Smooth muscle cell of bladder (primary cell): ENCODE measurements at places on chromosomes 5 and 9. TPM values are rescaled to one million over a fixed set of nuclear protein-coding genes. Genes with fewer than 3 reads are reported as not detected.

Gene SYK
- total RNA-seq, result under 0.01 TPM in 2 replicates

Gene NDUFA8
- total RNA-seq, result 29.3 and 37.2 TPM in 2 replicates

Gene ADAMTSL2
- 2.3 TPM in 2 replicates for total RNA-seq

Gene HAVCR2
- total RNA-seq, result under 0.01 and 0.09 TPM in 2 replicates

Gene KCNV2
- total RNA-seq, result not detected in 2 replicates

Gene LHX3
- not detected in 2 replicates for total RNA-seq

Gene FOXD4L3
- not detected in 2 replicates for total RNA-seq

Gene SPOCK1
- total RNA-seq, result 302 and 700 TPM in 2 replicates

Gene OTP
- total RNA-seq, result not detected in 2 replicates
